ENCODE measurements at places on chromosomes 4 and X.

- peak; percentile 26 for DNase-seq
Measured at GRCh38 chrX:106999002-106999975, 723 bp downstream of the MORC4 start.

DNA sequence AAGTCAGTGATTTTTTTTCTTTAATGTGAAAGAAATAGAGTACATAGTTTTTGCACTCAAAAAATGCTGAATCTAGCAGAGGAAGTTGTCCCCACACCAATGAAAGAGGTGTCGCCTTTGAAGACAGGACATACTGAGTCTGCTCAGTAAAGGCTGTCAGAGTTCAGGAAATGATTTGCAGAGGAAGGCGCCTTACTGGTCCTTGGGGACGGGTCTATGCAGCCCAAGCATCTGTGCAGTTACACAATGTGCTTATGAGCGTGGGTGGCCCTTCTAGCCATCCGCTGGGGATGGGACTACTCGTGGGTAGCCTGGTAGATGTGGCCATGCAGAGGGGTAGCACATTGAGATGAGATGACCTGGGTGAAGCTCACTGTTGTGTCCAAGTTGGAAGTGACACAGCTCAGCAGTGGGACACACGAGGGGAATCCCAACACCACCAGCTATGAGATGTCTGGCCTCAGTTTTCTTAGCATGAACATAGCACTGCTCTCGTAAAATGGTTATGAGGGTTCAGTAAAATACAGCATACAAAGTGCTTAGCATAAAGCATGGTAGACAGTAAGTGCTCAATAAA lies 116.5 kb upstream of the RBPJ start:
- peak; percentile 7 for DNase-seq

- DNase-seq, result peak; percentile 52
Measured at GRCh38 chr4:82372517-82373485, 990 bp downstream of the HNRNPD start.

DNA sequence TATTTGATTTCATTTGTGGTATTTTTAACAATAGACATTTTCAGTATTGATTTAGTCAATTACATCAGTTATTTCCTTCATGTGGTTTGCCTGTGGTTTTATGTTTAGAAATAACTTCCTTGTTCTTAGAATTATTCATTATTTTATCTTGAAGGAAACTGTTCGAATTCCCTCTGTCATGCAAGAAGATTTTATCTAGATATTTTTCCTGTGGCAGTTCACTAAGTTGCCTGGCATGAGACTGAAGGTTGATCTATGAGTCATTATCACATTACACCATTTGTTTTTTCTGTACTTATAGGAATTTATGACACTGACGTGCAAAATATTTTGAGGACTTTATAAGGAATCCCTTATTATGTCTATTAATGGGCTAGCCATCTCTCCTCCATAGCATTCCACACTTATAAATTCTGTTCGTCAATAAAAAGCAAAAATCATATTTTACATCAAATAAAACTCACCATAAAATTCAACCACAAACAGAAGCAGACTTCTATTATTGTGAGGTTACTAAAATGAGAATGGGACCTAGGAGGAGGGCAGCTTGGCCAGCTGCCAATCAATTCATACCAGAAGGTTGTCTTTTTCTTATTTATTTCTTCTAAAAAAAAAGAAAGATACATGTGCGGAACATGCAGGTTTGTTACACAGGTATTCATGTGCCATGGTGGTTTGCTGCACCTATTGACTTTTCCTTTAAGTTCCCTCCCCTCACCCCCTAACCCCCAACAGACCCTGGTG lies 179.0 kb downstream of the KCNIP4 start:
- DNase-seq, result no peak

GRCh38 chrX:137067147-137067546 lies 33.4 kb upstream of the GPR101 start:
- DNase-seq, result no peak

DNA sequence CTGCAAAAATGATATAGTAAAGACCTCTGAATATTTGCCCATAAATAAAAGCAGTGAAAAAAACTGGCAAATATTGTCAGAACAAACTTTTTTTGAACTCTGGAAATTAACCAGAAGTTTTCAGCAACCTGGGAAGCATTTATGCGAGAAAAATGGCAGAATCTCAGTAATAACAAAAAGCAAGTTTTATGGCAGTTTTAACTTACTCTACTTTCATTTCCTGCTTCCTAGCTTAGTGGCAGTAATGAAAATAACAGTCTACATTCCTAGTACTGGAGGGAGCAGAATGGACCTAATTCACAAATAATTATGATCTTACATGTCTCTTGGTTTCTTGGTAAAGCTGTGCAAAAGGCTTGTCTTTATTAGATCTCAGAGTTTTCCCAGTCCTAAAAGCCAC lies 460.1 kb downstream of the NAF1 start:
- DNase-seq, result no peak

DNA sequence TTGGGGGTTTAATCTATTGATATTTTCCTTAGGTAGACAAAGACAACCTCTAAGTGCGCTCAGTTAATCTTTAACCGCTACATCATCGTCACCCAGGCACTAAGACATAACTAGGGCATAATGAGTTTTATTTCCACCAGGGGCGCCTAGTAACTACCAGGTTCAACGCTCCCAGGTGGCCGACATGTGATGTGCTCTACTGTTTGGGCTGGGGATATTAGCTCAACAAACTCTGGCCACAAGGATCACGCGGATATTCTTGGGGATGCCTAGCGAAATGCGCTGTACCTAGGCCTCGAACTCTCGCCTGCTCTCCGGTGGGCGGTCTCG lies 915 bp upstream of the RAB33B start:
- no peak for DNase-seq

- peak; percentile 21 for DNase-seq
Measured at GRCh38 chrX:11265352-11265751, 27.9 kb upstream of the AMELX start.

- DNase-seq, result no peak
Measured at GRCh38 chr4:52144372-52144771, 93.3 kb downstream of the SPATA18 start.

GRCh38 chr4:184951668-184952160 lies 66.6 kb upstream of the HELT start:
- DNase-seq, result no peak

GRCh38 chr4:8606476-8606875 lies 13.9 kb downstream of the CPZ start:
- DNase-seq, result no peak

DNA sequence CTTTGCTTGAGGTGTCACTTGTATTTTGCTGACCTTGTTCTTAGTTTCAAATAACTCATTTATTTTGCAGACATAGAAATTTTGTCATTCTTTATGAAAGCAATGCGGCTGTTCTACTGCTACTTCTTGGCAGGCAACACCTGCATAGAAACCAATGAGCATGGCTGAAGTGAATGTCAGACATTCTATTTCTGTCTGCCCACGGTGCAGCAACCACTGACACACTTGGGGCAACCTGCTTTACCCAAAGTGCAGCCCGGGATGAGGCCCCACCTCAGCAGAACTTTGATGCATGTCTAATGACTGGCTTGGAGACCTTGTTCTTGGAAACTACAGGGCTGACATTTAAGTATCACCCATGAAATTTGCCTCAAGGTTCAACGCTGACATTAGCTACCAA lies 93.6 kb downstream of the RBM47 start:
- no peak for DNase-seq

- no peak for DNase-seq
Measured at GRCh38 chr4:183411291-183411861, 33.1 kb upstream of the CDKN2AIP start.

DNA sequence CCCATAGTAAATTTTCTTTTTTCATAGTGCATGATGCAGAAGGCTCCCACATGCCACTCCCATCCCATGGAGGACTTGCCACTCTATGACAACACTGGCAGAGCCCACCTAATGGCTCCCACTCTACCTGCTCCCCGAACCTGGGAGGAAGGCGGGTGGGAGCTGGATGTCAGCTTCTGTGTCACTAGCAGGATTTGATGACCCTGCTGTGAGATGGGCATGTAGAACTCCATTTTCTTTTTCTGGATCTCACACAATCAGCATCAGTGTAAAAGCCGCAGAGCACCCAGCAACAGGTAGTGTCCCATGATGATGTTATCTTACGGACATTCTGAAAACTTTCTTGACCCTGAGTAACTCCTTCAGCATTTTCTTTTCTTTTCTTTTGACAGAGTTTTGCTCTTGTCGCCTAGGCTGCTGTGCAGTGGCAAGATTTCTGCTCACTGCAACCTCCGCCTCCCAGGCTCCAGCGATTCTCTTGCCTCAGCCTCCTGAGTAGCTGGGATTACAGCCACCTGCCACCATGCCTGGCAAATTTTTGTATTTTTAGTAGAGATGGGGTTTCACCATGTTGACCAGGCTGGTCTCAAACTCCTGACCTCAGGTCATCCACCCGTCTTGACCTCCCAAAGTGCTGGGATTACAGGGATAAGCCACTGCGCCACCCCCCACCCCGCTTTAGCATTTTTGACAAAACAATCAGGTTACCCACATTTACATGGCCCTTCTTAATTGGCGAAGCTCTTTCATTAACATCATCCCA lies 15.0 kb upstream of the ADH1A start:
- DNase-seq, result no peak

GRCh38 chrX:128057421-128057820 lies 5.2 kb upstream of the ACTRT1 start:
- no peak for DNase-seq

- DNase-seq, result no peak
Measured at GRCh38 chr4:52102587-52102986, 51.5 kb downstream of the SPATA18 start.

DNA sequence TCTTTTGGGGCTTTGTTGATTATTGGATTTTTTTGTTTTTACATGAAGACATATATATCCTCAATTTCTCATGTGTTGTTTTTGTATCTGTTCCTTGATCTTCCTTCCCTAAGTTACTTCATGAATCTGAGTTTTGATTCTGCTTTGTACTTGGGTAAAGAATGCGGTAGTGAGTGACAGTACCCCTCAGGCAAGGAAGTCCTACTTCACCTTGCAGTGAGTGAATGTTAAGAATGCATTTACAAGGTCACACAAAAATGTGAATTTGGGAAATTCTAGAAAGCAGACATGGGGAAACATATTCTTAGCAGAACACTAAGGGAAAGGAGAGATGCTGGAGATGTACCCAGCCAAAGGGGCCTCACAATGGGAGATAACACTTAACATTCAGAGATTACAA lies 373.1 kb upstream of the LCORL start:
- no peak for DNase-seq

DNA sequence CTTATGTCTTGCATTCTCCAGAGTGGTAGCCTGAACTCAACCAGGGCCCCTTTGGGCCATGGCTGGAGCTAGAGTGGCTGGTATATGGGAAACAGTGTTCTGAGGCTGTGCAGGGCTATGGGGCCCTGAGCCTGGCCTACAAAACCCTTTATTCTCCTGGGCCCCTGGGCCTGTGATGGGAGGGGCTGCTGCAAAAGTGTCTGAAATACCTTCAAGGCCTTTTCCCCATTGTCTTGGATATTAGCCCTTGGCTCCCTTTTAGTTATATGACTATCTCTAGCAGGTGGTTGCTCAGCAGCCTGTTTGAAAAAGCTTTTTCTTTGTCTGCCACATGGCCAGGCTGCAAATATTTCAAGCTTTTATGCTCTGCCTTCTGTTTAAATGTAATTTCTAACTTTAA lies 22.5 kb downstream of the APOOL start:
- DNase-seq, result no peak

DNA sequence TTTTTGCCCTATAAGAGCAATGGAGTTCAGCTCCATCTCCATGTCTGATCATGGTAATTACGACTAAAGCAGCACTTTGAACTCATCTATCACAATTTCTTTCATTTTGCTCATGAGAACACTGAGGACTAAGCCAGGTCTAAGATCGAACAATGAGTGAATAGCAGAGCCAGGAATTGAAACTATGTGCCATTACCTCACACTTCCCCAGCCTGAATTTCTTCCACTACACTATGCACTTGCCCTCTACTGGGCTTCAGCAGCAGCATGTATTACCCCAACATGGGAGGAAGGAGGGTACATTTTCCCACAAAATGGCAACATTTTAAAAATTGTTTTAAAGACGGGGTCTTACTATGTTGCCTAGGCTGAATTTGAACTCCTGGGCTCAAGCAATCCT lies 274.7 kb upstream of the FGF13 start:
- DNase-seq, result peak; percentile 2

DNA sequence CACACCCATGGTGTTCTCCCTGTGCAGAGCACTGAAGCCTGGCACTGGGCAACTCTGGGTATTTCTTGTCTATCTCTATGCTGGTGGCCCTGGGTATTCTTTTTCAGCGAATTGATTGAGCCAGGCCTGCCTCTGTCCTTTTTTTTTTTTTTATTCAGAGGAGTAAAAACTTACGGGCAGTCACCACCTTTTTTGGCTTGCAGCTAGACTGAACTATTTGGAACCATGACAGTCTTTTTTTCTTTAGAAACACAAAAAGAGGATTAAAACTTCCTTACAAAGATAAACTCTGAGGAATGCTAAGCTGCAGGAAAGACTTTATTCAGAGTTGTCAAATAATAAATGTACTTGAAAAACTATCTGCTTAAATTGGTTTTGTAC lies 119.2 kb upstream of the STIM2 start:
- no peak for DNase-seq

DNA sequence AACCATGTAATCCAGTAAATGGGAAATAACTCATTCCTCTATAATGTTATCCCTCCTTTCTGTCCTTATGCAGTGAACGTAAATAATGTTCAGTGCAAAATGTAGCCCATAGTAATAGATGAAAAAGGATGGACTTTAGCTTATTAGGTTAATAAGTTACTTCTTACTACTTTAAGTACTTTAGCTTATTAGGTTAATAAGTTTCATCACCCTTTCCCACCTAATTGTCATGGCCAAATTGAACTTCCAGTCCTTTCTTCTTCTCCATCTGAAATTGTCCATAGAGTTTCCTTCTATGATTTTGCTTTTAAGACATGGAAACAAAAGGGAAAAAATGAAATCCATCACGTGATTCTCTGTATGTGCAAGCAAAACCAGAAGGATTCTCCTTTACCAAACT lies 15.2 kb upstream of the TMEM165 start:
- DNase-seq, result no peak

- no peak for DNase-seq
Measured at GRCh38 chr4:154612472-154613414, at the start of gene FGG. FGG (minus strand) TSS chr4:154612656; CDS start chr4:154612609, 47 bp downstream.

Data from suppressor macrophage treated with lipopolysaccharide for 1 hour (primary cell).